ENCODE measurements at places on chromosomes 3 and 15.

DNA sequence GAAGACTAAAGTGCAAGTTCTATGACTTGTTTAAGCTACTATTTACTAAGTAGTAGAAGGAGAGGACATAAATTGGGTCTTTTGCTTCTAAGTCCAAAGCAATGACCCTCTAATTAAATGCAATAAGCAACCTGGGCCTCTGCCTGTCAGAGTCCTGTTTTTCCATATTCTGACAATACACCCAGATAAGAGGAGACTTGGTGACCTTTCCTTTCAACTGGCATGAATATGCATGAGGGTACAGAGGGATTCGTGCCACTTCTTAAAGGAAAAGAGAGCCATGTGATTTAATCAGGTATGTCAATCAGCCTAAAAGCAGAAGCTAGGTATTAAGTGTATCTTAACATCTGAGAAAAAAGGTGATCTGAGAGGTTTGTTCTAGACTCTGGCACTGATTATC lies 50.7 kb upstream of the FGF7 start:
- DNase-seq: no peak

DNA sequence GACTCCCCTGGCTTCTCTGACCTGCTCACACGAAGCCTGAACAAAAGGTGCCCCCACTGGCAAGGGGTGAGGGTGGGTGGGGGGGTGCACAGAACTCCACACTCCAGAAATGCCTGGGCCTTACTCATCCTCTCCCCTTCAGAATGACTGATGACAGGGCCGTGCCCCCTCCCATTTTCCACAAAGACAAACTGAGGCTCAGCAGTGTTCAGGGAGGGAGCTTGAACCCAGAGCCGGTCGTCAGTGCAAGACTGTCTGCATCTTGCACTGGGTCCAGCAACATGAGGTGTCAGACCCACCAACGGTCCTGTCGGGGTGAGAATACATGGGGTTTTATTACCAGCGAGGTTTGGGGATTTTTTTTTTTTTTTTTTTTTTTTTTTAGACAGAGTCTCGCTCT lies 15.3 kb downstream of the IGDCC3 start:
- DNase-seq: no peak

DNA sequence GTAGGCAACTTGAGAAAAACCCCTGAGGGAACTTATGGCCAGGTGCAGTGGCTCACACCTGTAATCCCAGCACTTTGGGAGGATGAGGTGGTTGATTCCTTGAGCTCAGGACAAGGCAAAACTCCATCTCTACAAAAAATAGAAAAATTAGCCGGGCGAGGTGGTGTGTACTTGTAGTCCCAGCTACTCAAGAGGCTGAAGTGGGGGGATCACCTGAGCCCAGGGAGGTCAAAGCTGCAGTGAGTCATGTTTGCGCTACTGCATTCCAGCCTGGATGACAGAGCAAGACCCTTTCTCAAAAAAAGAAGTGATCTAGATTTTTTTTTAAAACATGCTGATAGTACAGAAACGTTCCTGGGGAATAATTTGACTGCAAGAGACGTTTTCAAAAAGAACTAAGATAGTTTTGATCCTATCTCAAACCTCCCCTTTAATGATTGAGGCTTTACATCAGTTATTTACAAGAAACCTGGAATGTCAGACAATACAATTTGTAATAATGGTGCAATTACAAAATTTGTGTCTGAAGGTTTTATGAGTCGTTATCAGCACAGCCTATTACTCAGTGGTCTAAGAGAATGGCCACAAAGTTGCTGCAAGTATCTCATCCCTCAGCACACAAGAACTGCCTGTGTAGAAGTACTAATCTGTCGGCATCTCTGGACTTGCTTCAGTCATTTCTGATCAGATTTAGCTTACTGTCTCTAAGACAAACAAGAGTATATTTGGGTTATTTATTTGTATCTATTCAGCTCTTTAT lies 32.2 kb upstream of the KLHL25 start:
- no peak for DNase-seq

DNA sequence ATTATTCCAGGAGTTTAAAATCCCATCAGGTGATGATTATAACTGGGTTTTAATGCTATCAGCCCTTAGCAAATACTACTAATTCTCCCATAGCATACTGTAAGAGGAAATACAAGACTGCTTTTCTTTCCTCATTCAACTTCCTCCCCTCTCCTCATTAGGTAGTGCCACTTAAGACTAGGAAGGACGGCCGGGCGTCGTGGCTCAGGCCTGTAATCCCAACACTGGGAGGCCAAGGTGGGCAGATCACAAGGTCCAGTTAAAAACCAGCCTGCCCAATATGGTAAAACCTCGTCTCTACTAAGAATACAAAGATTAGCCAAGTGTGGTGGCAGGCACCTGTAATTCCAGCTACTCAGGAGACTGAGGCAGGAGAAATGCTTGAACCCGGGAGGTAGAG lies 14.7 kb downstream of the NDUFAF1 start:
- no peak for DNase-seq

DNA sequence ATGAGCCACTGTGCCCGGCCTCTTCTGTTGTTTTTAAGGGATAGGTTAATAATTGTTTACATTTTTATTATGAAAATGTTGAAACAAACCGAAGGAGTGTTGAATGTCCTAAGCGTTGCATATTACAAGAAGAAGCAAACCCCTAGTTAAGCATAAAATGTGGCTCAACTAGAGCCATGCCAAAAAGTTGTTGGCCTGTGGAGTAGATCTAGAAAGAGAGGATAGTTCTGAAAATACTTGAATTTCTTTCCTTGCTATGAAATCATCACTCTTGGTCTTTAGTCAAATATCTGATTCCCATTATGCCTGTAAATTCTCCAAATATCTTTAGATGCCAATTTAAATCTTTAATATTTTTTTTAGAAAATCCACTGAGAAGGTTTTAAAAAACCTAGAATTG lies 12.8 kb downstream of the RBP2 start:
- DNase-seq: no peak

- DNase-seq: no peak
Observed at GRCh38 chr3:157582637-157582973, 79.4 kb upstream of the VEPH1 start.

DNA sequence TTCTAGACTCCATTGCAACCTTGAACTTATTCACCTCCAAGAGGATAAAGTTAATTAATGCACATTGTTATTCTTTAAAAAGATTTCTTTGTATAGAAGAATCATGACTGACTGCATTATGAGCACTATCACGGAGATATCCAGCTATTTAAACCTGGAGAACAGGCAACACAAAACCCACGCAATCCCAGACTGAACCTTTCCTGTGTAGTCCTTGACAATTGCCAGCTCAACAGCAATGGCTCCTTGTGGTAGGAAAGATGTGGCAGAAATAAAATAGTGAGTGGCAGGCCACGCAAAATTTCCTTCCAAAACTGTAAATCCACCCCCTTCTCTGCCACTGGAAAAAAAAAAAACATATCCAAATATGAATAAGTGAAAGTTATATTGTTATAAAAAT lies 573.7 kb downstream of the EPHB1 start:
- DNase-seq: no peak

- no peak for DNase-seq
Observed at GRCh38 chr3:140468407-140468806, 209.5 kb upstream of the TRIM42 start.

GRCh38 chr3:171765511-171765887 lies 44.8 kb downstream of the PLD1 start:
- no peak for DNase-seq

DNA sequence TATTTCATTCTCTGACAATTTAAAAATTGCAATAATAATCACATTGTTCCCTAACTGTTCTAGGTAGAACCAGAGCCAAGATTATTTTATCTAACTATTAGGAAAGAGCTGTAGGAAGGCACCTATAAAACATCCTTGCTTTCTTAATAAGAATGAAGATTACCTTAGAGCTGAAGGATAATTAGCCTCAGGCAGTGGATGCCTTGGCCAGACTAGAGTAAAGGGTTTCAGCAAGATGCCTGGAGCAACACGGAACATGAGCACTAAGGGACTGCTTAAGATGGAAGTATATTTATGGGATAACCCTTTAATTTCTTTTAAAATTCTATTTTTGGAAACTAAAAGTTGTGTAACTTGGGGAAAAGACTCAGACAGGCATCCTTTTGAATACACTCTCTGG lies 456.6 kb upstream of the RBMS3 start:
- no peak for DNase-seq
